AG09319 (cell line): ENCODE measurements at places on chromosomes 7 and 10.
A peak's percentile ranks its signal among the peaks of the same experiment; 100 is the strongest.

- DNase-seq, result peak; percentile 44
Observed at GRCh38 chr7:129574487-129574886, 37.0 kb upstream of the NRF1 start.

- DNase-seq, result no peak
Observed at GRCh38 chr10:5168897-5169420, 16.0 kb downstream of the AKR1C8 start.

- no peak for DNase-seq
Observed at GRCh38 chr7:98483964-98484545, 83.2 kb upstream of the BAIAP2L1 start.

GRCh38 chr10:72087969-72088888 is at the start of gene SPOCK2:
TSS of gene SPOCK2 (minus strand) at chr10:72088551. CDS start at chr10:72088328, 223 bp downstream.
- DNase-seq, result no peak

DNA sequence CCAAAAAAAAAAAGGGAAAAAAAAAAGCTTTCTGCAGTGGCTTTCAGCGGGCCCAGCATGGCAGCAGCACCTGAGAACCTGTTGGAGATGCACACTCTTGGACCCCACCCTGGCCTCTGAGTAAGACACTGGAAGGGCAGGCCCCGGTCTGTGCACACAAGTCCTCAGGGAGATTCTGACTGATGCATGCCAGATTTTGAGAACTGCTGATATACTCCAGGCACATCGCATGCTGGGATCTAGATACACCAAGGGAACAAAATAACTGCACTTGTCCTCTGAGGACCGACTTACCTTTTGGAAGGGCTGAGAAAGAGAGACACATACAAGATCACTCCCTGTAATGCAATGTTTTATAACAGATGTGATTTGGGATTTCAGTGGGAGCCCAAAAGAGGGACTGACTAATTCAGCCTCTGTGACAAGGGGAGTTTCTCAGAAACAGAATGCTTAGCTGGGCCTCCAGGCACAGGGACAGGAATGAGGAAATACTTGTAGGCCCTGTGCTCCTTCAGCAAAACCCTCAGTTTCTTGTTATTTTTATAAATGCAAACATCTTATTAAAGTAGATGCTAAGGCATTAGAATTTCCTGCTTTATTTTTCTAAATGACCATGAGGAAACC is 8.2 kb downstream of the EGFR start:
- DNase-seq, result no peak

DNA sequence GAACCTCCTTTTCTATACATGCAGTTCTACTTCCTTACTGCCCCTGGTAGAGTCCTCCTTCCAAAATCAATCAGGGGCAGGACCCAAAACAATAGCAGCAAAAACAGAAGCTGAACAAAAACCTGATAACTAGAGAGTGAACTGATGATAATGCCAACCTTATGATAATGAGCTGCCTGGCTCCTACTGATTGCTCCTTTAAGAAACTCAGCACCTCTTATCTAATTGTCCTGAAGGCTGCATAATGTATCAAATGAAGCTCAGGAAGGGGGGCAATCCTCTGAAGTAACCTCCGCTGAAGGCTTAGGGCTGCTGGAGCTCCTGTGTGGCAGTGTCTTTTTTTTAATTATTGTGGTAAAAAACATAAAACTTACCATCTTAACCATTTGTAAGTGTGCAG is 257.0 kb downstream of the PHTF2 start:
- DNase-seq, result no peak

DNA sequence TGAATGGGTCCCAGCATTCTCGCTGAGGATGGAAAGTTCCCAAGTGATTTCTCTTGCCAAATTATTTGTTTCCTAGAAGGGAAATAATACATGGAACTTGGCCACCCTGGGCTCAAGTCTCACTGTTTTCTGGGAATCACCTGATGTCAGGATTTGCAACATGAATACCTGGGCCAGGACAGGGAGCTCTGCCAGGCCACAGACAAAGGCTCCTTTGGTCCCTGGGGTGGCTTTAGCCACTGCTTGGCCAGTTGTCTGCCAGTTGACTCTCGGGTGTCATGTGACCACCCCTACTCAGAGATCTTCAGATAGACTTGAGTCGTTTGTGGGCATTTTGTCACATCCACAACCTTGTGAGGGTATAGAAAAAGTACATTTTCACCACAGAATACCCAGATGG is 258.0 kb upstream of the HABP2 start:
- no peak for DNase-seq

GRCh38 chr10:113362645-113363091 is 190.2 kb upstream of the HABP2 start:
- DNase-seq, result no peak

DNA sequence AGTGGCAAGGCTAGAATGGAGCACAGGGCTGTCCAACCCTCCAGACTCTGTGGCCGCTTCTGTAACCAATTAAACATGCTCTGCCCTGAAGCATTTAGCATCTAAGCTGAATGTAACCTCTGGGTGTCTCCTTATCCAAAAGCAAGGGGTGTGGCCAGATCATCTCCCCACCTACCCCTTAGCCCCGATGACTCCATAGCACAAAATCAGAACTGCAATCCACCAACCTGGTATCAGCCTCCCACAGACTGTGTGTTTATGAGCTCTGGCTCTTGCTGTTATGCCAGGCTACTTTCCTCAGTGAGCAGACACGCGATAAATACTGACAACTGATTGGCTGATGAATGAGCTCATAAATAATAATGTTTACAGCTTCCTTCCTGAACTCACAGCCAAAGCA is 3.2 kb downstream of the FRMD4A start:
- DNase-seq, result no peak

- no peak for DNase-seq
Observed at GRCh38 chr7:158424531-158424930, 163.1 kb downstream of the PTPRN2 start.

DNA sequence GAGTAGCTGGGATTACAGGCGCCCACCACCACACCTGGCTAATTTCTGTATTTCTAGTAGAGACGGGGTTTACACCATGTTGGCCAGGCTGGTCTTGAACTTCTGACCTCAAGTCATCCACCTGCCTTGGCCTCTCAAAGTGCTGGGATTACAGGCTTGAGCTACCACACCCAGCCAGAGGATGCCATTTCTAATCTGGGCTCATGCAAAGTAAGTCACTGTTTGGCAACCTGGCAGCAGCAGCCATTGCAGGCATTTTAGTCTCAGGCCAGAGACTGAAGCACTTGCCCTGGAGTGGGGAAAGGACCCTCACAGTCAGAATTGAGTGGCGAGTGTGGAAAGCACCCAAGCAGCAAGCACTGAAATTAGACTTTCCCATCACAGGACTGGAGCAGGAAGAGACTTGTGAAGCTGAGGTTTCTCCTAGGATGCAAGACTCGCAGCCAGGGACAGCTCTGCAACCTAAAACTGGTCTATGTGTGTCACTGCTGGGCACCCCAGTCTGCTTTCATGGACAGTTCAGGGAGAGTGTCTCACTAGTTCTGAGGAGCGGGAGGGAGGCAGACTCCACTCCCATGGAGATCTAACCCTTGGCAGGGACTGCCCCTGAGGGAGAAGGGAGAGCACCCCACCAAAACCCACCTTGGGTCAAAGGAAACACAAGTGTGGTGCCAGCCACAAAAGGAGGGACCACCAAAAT is 27.6 kb downstream of the SNX13 start:
- no peak for DNase-seq

GRCh38 chr7:91193141-91193540 is 71.1 kb upstream of the FZD1 start:
- DNase-seq, result no peak
